ENCODE measurements at places on chromosomes 2 and 18.

GRCh38 chr2:18454692-18455235, 105.7 kb downstream of the RDH14 start:
- peak; percentile 83 for DNase-seq

DNA sequence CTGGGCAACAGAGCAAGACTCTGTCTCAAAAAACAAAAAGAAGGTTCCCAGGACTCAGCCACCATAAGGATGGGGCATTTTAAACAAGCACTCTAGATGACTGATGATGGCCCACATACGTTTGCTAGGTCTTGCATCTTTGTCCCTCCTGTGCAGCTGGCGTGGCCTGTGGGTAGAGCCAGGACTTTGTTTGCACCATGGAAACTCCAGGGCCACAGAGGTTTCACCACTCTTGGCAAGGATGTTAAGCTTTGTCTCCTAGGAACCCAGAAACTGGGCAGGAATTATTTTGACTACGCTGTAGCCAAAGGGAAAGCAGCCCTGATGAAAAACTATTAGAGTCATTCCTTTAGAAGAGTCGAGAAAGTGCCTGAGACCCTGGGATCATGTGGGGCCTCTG, 75.3 kb upstream of the STPG4 start:
- peak; percentile 93 for DNase-seq

GRCh38 chr2:67130531-67131256, 266.4 kb upstream of the ETAA1 start:
- no peak for DNase-seq

DNA sequence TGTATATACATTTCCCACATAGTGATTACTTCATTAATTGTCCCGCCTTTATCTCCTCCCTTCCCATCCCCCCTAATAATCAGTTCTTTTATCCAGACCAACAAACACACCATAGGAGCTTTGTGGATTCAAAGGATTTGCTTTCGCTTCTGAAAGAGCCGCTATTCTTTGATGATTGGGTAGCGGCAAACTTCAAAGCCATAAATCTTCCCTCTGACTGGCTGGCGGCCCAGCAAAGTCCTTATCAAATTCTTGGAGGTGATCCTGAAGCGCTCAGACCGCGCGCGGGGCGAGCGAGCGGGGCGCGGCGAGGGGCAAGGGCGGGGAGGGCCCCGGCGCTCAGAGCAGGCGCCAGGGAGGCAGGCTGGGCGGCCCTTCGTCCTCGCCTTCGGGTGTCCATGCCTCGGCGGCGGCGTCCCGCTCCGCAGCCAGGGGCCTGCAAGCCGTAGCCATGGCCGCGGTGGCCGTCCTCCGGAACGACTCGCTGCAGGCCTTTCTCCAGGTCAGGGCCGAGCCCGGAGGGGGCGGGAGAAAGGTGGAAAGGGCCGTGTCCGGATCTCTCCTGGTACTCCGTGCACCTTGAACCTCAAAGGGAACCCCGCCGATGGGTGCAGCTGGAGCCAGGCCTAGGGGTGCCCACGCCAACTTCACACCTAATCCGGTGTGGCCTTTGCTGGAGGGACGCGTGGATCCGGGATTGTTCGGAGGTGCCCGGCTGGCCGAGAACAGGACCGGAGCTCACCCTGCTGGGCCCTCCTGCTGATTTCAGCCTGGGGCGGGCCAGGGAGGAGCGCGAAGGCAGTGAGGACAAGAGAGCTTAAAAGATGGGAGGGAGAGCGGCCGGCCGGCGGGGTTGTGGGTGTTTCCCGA, at the start of gene SP5:
TSS of gene SP5 (plus strand) at position 276 of the 870 bp plus-strand sequence. CDS start at position 452, 176 bp downstream.
- DNase-seq: no peak

GRCh38 chr2:105870062-105870461, 125.3 kb downstream of the NCK2 start:
- DNase-seq: peak; percentile 68

DNA sequence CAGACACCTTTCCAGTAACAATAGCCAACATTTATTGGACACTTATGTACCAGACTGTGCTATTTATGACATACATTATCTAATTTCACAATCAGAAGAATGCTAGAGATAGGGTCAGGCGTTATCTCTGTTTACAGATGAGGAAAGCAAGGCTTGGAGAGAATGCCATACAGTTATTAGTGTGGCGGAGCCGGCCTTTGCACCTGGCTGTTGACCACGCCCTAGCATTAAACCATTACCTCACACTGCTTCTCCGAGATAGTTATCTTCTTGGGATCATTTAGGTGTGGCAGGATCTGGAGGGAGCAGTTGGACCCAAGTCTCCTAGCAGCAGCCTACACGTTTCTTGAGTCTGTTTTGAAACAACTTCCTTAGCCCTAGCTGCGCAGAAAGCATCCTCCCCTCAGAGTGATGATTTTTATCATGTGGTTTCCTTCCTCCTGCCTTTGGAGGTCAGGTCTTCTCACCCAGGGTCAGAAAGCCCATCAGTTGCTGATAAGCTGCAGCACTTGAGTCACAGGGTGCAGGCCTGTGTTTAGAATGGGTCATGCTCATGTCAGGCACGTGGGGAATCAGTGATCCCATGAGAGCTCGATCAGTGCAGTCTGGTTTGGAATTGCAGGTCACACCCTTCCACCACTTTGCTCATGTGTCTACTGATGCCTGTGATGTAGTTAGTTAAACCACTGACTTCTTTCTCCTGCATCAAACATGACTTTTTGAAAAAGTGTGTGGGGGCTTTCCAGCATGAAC, 118.2 kb downstream of the SPTBN1 start:
- DNase-seq: no peak

- DNase-seq: no peak
Observed at GRCh38 chr18:58645398-58645797, 16.5 kb upstream of the ALPK2 start.

DNA sequence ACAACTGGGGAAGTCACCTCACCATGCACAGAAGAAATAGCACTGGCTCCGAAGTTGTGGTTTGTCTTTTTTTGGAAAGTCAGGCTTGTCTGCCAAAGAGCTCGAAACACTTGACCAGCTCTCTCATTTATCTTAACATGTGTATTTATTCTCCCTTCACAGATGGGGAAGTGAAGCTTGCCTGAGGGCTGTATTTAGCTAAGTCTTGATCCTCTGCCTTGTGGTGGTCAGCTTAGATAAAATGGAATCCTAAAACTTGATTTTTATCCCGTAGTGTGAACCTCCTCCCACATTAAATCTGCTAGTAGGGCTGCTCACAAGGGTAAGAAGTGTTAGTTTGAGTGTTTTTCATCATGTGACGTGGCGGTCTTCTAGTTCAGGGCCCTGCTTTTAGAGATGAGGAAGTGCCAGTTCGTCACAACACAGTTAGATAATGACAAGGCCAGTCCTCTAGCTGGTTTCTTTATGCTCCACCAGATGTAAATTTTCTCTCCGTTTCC, 89.7 kb downstream of the TMEM247 start:
- DNase-seq: no peak

DNA sequence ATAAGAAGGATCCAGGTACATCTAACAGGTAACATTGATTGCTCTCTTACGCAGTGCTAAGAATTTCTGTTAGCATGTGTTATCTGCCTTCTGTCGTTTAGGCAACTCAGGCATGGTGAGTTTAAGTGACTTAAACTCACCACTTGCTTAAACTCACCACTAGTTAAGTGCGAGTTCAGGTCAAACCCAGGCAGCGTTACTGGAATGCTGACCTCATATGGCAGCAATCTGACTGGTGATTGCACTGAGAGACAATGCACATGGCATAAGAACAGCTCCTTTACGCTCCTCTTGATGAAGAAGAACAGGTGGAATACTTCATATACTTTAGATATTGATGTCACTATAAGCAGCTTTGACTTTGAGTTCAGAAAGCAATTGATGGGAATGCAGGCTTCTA, 954.1 kb downstream of the SOCS6 start:
- no peak for DNase-seq

GRCh38 chr2:159399716-159400415, 113.4 kb upstream of the WDSUB1 start:
- no peak for DNase-seq

DNA sequence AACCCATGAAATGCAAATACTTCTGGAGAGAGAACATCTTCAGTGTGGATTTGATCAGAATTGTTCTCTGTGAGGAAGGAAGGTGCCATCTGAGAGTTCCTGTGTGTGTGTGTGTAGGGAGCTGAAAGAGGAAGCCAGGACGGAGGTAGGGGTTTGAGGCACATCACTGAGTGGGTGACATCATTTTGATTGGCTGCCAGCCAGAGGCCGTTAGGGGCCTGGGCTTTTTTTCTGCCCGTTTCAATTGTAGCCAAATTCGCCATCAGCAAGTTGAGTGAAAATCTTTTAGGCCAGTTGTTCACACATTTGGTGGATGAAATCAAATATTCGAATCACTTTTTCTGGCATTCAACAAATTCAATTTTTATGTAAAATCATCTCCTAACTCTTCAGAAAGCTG, 48.9 kb downstream of the TSN start:
- no peak for DNase-seq

DNA sequence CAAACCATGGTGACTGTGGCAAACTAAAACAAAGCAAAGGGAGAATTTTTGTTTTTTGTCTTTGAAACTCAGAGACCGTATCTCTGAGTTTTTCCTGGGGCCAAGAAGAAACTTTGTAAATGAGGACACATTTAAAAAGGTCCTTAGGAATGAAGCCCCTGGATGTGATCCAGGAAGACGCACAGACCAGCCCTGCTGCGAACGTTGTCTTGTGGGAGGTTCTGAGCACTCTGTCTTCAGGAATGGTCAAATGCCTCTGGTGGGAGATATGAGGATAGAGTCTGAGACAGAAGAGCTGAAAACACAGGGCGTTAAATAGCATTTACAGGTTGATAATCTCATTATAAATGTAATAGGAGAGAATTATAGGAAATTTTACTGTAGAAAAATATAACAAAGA, 893.5 kb upstream of the KLHL29 start:
- DNase-seq: no peak

DNA sequence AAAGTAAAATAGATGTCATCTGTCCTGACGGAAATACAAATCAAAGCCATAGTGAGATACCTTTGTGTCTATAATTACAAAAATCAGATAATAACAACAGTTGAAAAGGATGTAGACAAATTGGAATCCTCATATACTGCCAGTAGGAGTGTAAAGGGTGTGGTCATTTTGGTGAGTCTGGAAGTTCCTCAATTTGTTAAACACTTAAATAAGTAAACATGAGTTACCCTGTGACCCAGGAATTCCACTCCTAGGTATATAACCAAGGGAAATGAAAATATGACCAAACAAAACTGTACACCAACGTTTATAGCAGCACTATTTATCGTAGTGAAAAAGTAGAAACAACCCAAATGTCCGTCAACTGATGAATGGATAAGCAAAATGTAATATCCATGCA, 24.0 kb downstream of the R3HDM1 start:
- DNase-seq: no peak

DNA sequence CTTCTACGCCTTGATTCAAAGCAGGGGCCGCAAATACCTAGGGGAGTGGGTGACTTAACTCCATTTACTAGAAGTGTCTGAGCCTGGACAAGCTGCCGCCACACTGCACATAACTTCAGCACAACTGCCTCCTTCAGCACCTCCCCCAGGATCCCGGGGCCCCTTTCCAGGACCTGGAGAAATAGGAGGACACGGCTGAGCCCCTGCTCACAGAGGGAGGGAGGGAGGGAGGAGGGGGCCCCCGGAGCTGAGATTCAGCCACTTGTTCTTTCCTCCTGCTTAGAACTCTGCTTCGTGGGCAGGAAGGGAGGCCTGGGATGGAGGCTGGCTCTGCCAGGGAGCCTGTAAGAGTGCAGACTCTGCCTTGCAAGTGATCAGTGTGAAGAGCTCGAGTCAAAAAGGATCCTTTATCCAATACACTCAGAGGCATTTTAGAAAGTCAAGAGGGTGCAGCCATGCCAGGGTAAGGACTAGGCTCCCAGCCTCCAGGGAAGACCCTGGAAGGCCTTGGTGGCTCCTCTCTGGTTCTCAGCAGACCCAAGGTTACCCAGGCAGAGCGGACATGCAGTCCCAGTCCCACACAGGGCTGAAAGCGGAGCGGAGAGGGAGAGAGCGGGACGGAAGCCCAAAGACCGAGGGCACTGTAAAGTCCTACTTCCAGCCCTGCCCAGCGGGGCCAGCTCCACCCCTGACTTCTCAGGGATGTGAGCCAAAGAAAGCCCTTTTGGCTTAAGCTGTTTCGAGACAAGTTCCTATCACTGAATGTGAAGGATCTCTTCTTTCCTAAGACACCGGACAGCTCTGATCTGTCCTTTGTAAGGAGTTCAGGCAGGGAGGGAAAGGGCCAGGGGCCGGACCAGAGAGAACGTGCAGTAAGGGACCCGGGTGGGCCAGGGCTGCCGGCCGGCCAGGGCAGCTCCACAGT, 8.6 kb upstream of the ARMC9 start:
- DNase-seq: peak; percentile 89

GRCh38 chr2:239171643-239172042, 229.2 kb downstream of the HDAC4 start:
- DNase-seq: no peak

Data from coronary artery (tissue), 2 donors.